ENCODE measurements at places on chromosomes 1 and 21.

- no peak for DNase-seq
Measured at GRCh38 chr1:8525216-8525557, 207.3 kb downstream of the SLC45A1 start.

DNA sequence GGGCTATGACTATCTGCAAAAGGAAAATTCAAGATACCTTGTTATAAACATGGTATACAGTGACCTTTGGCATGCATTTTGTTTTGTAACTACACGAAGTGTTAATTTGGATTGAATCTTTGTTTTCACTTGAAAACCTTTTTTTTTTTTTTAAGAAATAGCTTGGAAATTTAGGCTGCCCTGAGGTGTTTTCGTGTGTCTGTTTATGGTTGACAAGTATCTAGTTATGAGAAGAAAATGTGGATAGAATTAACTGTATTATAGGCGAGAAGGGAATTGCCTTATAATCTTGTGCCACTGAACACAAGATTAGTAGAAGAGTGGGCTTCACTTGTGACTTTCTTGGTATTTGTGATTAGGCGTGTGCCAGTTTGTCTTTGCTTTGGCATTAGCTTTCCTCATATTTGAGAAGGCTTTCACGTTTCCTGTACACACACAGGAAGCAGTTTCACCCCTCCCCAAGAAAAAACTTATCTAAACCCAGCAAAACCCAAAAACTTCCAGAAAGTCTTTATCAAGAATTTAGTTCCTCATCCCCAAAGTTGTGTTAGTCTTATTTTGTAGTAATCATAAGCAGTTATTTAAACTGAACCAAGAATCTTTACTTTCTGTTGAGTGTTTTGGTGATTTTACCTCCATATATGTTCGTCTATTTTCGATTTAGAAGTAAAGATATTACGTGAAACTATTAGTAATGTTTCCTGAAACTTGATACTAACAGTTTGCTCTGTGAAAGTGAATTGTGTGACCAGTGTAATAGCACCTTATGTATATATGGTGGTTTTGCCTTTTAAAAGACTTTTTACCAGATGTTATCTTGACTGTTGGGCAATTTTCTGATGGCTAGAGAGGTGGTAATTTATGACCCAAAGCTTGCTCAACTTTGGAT, 3.8 kb downstream of the DYRK1A start:
- DNase-seq, result no peak

DNA sequence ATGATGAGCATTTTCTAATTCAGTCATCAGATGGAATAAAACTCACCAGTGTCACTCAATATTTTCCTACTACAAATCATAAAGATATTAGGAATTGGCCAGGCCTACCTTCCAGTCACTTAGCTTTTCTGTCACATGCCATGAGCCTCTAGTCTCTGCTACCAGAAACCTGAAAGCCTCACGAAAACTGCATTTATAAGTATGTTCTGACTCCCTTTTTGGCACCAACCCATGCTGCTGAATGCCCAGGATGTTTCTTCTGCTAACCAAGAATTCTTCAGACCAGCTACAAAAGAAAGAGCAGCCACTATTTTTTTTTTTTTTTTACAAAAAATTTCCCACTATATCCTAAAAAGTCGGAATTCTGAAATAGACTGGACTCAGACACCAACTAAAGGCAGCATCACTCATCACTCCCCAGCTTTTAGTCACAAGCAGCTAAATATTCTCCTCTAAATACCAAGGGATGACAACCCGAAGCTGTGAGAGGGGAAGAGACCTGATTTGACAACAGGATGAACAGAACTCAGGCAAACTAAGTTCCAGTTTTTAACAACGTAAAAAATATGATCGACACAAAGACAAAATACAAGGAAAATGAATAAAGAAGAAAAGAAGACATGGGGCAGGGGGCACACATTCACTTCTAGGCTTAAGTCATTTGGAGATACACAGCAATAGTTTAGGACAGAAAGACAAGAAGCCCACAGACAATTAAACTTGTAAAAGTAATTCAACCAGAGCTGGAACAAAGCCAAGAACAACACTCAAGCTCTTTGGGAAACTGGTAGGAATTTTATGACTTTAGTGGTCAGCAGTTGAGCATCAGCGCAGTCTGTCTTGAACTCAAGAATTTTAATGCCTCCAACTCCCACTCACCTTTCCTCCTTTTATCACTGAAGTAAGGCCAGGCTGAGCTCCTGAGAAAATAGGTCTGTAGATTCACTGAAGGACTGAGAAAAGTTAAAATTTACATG, 1.7 kb downstream of the DCAF8 start:
- DNase-seq, result no peak

- no peak for DNase-seq
Measured at GRCh38 chr1:43783671-43784205, 76.4 kb downstream of the ST3GAL3 start.

- DNase-seq, result no peak
Measured at GRCh38 chr1:99786751-99787501, 20.5 kb upstream of the FRRS1 start.

Measured in stimulated activated CD4-positive, alpha-beta T cell treated with anti-CD3 and anti-CD28 coated beads, TNF-alpha, amount 100 ng/mL, for 24 hours (primary cell).